ENCODE measurements at places on chromosomes 1 and 21.

- DNase-seq, result no peak
Measured at GRCh38 chr1:201419256-201419655, 2.3 kb downstream of the TNNI1 start.

DNA sequence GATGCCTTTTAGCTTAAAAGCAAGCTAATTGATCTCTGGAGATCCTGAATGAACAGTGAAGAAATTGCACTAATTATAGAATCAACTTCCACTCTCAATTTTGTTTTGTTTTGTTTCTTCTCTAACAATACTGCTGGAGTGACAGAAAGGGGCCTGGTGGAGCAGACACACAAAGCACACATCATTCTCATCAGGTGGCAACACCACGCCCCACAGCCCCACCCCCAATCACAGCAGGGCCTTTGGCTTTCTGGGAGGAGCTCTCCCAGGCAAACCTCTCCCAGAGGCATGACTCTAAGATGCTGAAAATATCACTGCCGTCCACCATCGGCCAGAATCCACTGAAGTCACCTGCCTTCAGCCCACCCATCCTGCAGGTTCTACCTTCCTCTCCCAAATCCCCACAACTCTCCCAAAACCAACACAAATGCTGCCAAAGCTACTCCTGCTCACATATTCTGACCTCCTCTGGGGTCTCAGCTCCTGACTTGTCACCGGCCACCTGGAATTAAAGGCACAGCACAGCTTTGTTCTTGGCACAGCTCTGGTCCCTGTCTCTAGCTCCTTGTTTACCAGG, 120.7 kb downstream of the GRIK3 start:
- no peak for DNase-seq

DNA sequence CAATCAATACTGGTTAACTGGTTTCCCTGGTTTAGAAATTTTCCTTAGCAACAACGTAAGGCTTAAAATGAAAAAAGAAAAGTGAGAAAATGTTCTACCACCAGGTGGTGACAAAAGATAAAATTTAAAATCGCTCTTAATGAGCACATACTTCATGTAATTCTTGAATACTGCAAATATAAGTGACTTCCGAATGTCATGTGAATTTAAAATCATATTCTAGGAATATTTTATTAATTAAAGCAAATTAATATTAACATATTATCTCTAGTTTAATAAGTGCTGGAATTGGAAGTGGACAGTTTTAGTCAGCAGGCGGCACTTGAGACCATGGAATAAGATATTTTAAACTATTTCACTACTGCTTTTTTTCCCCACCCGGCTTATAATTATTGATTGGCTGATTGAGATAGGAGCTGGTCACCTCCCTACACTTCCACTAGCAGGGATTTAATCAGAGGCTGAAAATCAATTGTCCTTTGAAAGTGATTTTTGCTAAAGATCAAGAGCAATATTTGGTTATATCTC, 5.0 kb upstream of the ADAMTS1 start:
- no peak for DNase-seq

GRCh38 chr21:36205962-36206361, 49.3 kb downstream of the DOP1B start:
- DNase-seq, result no peak

DNA sequence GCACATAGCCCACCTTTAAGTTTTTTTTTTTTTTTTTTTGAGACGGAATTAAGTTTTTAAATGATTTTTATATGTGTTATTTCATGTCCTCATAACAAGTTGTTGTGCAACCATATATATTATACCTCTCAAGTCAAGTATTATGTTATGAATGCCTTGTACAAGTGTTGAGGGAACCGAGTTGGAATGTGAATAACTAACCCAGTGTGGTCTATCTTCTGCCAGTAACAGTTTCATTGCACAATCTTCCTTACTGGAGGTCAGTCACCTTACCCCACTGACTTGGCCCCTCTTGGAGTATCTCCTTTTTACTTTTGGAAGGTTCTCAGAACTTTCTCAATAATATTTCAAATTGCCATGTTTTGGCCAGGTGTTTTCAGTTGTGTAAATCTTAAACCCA, 201.9 kb downstream of the CACNA1E start:
- DNase-seq, result no peak

DNA sequence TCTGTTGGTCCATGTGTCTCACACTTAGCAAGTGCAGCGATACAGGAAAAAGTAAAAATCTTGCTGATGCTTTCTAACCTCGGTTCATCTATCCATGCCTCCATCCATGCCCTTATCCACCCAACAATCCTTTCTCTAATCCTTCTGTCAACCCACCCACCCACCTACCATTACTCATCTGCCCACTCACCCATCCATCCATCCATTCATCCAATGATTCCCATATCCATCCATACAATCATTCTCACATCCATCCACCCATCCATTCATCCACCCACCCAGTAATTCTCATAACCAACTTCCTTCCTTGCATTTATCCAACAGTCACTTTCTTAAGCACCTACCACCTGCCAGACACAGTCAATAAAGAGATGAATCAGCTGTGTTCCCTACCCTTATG, 6.1 kb upstream of the IGSF21 start:
- DNase-seq, result no peak
